ENCODE measurements at places on chromosomes 2 and 18.
A peak's percentile ranks its signal among the peaks of the same experiment; 100 is the strongest.

- DNase-seq = peak; percentile 58
Observed at GRCh38 chr2:163800951-163801381, 65.2 kb upstream of the FIGN start.

GRCh38 chr2:190881084-190881597 is 520 bp downstream of the GLS start:
- DNase-seq = no peak

- no peak for DNase-seq
Observed at GRCh38 chr18:67134911-67135310, 381.6 kb downstream of the DSEL start.

DNA sequence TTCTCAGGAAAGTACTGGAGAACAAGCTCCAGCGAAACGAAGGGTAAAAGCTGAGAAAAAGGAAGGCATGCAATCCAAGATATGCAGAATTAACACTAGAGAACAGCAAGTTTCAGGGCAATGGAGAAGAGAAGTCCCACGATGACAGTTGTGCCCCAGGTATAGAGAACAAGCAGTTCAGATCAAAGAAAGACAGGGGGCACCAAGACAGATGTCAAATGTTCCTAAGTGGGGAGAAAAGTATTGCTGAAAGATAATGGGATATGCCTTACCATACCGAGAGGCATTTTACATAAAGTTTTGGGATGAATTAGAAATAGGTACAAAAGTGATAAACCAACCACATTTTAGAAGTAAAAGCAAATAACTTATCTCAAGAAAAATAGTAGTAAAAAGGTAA is 79.1 kb upstream of the UBE2E3 start:
- DNase-seq = no peak

- no peak for DNase-seq
Observed at GRCh38 chr2:86592547-86593230, 29.4 kb upstream of the CHMP3 start.

DNA sequence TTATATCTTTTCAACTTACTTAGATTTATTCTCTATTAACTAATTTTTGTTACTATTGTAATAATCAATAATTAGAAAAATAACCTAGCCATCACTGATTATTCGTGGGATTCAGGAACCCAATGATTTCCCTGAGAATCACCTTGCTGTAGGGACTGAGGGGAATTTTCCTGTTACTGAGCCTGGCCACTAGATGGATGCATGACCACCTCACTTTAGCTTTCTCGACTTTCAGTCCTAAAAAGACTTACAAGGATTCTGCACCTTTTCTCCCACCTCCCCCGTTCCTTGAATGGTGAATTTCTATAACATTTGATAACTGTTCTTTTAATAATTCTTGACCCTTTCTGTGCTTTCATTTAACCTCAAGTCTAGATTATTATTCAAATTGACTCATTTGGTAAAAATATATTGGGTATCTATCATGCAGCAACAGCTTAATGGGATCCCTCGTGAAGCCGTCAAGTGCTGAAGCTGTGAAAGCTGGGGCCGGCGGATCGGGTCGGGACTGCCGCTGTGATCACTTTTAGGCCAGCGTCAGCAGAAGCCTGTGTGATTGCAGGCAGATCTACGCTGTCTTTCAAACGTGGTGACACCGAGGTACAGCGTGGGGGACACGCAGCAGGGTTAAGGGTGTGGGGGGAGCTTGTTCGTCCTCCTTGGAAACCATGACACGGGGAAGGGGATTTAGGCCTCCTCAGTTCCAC is 38.8 kb upstream of the TMEM18 start:
- DNase-seq = peak; percentile 49

GRCh38 chr2:67880291-67880761 is 182.5 kb downstream of the C1D start:
- DNase-seq = no peak

DNA sequence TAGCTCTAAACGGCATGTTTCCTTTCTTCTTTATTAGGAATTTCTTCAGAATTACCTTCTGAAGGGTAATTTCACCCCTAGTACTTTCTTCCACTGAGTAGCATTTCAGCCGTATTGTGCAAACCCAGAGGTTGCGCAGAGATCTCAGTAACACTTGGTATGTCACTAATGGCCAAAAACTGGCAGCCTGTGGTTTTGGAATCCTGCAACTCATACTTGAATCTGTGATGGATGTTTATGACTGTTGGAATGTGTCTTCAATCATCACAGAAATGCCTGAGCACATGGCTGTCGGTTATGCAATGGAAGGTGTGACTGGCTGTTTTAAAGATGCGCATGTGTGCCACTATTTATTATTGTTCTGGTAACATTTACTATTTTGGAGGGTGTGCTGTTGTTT is 100.0 kb downstream of the COLEC12 start:
- DNase-seq = peak; percentile 28

DNA sequence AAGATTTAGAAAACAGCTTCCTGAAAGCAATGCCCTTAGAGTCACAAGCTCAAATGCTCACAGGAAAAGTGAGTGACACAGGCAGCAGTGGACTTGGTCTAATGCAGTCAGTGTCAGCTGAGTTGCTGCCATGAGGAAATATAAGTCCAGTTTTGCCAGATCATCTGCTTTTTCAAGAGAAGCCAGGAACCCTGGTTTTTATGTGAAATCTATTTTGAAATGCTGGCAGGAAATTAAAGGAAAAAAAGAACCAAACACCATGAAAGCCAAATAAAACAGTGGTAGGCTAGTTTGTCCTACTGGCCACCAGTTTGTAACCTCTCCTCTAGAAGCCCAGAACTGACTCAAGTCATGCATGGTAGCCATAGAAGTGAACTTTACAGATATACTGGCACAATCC is 109.2 kb downstream of the THADA start:
- no peak for DNase-seq

- no peak for DNase-seq
Observed at GRCh38 chr2:38876407-38876806, 631 bp downstream of the MORN2 start.

DNA sequence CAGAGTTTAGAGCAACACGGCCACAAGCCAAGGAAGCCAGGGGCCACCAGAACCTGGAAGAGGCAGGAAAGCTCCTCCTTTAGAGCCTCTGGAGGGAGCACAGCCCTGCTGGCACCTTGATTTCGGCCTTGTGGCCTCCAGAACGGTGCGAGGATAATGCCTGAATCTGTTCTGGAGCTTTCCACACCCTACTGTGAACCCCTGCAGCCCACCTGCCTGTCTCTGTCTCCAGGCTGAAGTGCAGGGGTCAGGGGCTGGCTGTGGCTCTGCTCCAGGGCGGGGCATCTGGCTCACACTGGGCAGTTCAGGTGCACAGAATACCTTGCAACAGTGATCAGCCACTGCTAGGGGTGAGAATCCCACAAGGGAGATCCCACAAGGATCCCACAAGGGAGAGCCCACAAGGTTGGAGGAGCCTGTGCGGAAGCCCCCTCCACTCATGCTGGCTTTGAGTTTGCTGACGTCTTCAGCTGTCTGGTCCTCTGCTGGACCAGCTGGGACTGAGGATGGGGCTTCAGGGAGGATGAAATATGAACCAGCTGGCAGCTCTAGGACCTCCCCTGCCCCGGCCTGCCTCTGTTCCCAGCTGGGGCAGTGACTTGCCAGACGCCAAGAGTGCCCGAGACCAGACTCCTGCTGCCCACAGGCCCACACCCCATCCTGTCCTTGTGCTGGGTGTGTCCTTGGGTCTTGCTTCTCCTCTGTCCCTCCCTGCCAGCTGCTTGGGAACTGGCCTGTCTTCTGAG is 56.4 kb upstream of the OTOS start:
- no peak for DNase-seq

GRCh38 chr2:230134496-230135129 is 65.9 kb upstream of the SLC16A14 start:
- DNase-seq = no peak

DNA sequence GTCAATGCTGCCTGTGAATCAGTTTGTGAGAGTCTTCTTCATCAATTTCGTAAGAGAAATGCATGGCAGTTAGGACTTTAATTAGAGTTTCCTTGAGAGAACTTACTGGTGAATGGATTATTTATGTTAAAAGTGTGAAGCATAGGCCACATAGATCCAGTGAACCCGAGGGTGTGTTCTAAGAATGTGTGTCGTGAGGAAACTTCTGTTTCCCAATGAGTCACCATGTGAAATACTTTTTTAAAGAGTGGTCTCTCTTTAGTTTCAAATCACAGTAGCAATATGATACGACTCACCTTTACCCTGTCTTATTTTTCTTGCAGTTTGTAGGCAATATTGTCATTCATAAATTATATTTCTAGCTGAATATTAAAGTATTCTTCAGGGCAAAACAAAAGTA is 18.5 kb downstream of the THSD7B start:
- DNase-seq = no peak

DNA sequence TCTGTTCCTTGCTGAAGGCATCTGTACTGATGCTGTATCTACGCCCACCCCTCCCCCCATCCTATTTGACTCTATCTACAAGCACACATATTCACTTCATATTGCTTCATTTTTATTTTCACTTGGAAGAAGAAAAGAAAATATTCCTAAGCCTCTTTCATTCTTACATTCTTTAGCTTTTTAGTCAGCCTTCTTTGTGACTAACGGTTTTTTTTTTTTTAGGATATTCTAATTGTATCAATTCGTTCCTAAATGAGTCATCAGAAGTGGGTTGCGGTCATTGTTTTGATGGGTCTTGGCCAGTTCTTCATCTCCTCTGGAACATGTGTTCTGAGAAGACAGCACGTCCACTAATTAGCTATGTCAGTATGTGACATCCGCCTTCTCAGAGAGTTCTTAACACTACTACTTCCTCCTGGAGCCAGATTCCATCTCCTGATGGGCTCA is 88.7 kb downstream of the MYO1B start:
- DNase-seq = peak; percentile 54

GRCh38 chr2:111707700-111708099 is 176.3 kb downstream of the ANAPC1 start:
- no peak for DNase-seq

DNA sequence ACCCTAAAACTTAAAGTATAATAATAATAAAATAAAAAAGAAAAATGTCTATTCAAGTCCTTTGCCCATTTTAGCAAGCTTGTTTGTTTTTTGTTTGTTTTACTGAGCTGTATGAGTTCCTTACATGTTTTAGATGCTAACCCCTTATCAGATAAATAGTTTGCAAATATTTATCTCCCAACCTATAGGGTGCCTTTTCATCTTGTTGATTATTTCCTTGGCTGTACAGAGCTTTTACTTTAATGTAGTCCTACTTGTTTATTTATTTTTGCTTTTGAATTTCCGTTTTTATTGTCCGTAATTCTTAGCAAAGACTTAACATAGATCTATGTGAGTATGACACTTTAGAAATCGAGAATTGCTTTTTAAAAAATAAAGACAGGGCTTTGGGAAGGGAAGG is 17.8 kb downstream of the PXDN start:
- no peak for DNase-seq

DNA sequence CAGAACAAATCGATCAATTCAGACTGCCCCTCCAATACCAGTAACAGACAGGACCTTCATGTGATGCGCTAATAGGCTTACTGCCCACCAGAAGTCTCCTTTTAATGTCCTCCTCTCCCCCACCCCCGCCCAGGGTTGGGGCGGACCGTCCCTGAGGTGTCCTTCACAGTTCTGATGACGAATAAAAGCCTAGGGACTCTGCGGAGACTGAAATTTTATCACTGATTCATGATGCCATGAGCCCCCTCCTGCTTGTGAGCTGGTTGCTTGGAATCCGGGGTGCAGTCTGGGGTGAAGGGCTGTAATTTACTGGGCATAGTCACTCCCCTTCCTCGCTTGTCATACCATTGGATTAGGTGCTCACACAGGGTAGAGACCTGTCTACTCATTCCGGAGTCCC is 42.3 kb downstream of the B3GNT2 start:
- no peak for DNase-seq

GRCh38 chr2:43473767-43474166 is 122.1 kb downstream of the THADA start:
- DNase-seq = no peak

GRCh38 chr2:90079374-90079773 is 1387.9 kb downstream of the RPIA start:
- no peak for DNase-seq

DNA sequence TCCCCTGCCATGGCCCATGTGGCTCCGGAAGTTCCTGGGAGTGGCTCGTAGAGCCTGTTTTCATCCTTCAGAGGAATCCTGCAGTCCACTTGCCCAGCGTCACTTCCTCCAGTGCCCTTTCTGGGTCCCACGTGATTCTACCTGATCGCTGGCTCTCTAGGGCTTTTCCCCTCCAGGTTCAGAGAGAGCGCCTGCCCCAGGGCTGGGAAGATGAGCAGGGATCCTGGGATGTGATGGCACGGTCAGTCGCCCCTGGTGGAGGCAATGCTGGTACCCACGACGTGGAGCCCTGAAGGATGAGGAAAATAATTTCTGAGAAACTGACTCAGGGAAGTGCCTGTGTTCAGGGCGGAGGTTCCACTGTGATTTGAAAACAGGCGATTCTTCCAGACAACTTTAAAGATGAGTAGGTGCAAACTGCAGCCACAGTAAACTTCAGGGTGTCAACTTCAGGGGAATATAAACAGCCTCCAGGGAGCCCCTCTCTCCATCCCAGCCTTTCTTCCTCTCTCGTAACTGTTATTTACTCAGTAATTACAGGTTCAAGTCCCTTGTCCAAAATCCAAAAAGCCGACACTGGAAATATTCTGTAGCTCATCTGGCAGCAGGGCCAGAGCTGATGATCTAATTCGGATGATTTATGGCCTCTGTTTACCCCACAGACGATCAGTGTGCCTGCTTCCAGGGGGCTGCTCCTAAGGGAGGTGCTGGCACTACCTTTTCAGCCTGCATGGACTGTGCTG is 105.9 kb downstream of the AGAP1 start:
- DNase-seq = no peak

DNA sequence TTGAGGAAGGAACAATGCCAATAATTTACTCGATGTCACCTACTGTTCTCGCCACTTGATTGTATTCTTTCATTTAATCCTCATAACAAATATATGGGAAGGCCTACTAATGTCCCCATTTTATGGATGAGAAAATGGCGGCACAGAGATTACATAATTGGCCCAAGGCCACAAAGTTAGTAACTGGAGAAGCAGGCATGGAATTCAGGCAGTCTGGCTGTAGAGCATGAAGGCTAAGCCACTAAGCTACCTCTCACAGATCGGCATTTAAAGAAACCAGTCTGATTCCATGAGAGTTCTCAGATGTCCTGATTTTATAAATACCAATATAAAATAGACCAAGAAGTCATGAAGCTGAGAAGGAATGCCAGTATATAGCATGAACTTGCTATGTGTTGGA is 121.8 kb upstream of the EPAS1 start:
- no peak for DNase-seq

GRCh38 chr2:7070483-7070882 is 153.3 kb downstream of the RNF144A start:
- DNase-seq = no peak

DNA sequence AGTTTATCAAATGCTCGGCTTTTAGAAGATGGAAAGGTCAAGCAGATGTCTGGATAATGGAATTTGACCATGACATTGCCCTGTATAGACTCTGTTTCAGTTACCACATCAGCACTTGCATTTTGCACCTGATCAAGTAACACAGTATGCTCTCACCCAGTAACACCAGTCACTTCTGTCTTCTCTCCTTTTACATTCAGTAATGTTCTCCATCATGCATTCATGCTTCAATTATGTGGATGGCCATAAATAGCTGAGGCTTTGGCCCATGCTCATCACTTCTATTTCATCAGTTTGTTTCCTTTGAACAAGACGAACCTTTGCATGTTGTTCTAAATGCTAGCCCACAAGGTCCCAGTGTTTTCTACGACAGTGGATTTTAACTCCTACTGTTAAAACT is 322.9 kb upstream of the ACVR2A start:
- no peak for DNase-seq

- DNase-seq = no peak
Observed at GRCh38 chr2:120477198-120477597, 131.3 kb downstream of the INHBB start.

GRCh38 chr2:210553373-210553772 is 3.0 kb upstream of the CPS1 start:
- no peak for DNase-seq

GRCh38 chr18:2853926-2854664 is 7.3 kb downstream of the EMILIN2 start:
- DNase-seq = no peak
